NCI-H510A treated with DMSO at 0.1 percent for 48 hours (cell line): ENCODE measurements at places on chromosomes 3 and 15.

- DNase-seq: no peak
Observed at GRCh38 chr3:55416331-55416821, 70.7 kb downstream of the WNT5A start.

DNA sequence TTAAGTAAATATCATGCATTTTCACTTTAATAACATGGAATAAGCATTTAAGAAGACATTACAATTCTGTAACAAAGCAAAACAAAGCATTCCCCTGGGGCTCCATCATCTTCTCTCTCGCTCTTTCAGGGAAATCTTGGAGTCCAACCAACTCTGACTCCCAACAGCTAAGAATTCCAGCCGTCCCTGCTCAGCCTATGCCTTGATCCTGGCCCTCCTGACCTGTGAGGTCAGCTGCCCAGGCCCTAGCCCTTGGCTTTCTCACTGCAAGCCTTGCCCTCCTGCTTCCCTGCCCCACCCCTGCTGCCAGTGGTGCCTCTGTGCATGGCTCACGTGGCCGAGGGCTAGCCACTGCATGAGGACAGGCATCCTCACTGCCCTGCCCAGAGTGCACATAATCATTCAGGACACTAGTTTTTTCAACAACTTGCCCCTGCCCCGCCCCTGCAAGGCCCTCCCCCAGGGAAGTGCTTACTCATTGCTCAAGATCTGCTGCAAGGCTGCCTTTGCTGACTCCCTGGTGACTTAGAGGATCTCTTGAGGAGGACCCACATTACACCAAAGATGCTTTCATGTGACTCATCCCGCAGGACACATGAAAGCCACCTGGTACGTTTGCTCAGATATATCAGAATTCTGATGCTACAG is 37.6 kb downstream of the MTMR10 start:
- DNase-seq: no peak

DNA sequence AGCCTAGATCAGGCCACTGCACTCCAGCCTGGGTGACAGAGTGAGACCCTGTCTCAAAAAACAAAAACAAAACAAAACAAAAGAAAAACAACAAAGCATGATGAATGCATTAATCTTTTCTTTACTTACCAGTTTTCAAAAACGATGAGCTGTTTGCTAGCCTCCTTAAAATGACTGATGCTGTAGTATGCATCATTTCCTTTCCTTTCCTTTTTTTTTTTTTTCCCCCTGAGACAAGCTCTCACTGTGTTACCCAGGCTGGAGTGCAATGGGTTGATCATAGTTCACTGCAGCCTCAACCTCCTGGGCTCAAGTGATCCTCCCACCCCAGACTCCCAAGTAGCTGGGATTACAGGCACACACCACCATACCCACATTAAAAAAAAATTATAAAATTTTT is 202.0 kb downstream of the ADAMTSL3 start:
- no peak for DNase-seq

- no peak for DNase-seq
Observed at GRCh38 chr3:45227946-45228345, 1.9 kb upstream of the TMEM158 start.

- no peak for DNase-seq
Observed at GRCh38 chr3:122642935-122643334, 37.7 kb upstream of the PARP14 start.

- DNase-seq: no peak
Observed at GRCh38 chr3:72517921-72518424, 330.3 kb downstream of the SHQ1 start.

DNA sequence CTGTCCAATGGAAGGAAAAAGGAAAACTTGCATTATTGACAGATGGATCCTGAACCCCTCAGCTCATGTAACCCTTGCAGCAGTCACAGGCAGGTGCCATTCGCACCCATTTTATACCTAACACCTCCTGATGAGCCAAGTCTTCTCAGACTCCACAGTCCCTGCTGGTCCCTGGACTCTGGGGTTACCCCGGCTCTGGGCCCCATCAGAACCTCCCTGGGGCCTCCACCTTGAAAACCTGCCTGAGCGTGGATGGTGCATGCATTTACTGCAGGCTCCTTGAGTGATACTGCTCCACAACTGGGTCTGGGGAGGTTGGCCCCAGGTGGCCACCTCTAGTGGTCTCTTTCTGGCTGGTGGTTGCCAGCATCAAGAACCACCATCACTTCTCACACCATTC is 15.9 kb upstream of the DOCK3 start:
- DNase-seq: no peak

DNA sequence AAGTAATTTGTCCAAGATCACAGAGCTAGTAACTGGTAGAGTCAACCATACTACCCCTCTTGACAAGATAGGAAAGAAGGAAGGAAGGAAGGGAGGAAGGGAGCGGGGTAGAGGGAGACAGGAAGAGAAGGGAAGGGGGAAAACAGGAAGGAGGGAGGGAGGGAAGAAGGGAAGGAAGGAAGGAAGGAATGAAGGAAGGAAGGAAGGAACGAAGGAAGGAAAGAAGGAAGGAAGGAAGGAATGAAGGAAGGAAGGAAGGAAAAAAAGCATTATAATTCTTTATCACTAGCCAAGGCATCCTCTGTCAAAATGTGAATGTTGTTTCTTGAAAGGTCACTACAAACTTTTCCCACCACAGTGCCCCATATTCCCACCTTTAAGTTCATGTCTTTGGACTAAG is 223.6 kb downstream of the SHQ1 start:
- no peak for DNase-seq

DNA sequence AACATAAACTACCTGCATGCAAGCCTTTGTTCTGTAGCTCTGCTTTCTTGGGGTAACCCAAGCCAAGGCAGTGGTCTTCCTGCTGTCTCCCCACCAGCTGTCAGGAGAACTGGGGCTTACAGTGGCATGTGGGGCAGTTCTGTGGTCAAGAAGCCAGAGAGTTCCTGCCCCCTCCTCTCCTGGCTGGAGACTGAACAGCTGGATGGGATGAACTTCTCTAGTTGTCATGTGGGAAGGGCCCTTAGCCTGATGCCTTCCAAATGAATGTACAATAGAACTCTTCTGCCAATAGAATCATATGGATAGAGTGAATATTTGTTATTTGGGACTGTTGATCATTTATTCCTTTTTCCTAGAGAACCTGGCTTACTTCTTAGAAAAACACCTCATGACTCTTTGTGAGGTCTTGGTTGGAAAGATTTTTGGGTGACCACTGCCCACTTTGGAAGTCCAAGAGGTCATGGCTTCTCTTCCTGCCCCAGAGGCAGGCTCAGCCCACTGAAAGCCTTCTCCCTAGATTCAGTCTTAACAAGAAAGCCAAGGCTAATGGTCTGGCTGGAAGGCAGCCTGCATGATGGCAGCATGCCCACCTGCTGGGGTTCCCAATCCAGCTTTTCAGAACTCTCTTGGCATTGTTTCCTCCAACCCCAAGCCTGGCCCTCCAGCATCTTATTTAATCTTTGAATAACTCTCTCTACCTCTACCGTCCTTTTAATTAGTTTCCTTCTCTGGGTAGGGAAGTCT is 462.9 kb upstream of the PROK2 start:
- DNase-seq: no peak

GRCh38 chr3:56940321-56940720 is 120.1 kb upstream of the SPATA12 start:
- no peak for DNase-seq

DNA sequence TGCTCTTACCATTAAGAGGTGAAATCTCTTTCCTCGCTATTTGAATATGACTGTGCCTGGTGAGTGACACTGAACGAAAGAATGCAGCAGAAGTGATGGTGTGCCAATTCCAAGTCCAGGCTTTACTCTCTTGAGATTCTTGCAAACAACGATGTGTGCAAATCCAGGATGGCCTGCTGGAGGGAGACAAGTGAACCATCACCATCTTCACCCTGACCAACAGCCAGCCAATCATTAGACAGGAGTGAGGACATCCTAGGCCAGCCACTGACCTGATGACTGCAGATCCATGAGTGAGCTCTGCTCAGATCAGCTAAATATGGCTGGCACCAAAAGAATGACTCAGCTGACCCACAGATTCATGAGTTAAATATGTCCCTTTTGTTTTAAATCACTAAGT is 878.0 kb downstream of the PDCD6IP start:
- DNase-seq: no peak
